Stimulated activated CD8-positive, alpha-beta memory T cell treated with anti-CD3 and anti-CD28 coated beads, Interleukin-4, amount 100 ng/mL, for 1 hour (primary cell): ENCODE measurements at places on chromosomes 7 and 10.
A peak's percentile ranks its signal among the peaks of the same experiment; 100 is the strongest.

GRCh38 chr10:102503264-102504178 is at the start of gene SUFU:
Gene SUFU (plus strand): TSS chr10:102503972. CDS start chr10:102504153, 181 bp downstream.
- peak; percentile 97 for DNase-seq

- DNase-seq, result no peak
These were observed 37.5 kb downstream of the AGAP4 start for GRCh38 chr10:45809837-45810236.

DNA sequence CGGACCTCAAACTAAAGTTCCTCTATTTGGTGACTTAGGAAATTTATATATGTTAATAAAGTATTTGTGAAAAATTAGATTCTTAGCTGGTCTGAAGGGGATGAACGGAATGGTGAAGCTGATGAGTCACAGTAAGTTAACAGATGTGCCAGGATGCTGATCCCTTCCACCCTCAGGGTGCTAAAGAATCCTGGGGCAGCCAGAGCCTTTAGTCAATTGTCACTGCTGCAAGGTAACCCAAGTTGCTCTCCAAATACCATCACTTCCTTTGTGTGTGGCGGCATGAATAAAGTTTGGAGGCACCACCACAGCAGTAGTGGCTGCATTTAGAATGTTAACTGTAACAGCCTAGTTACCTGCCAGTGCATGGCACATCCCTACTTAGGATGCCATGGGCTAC is 222.6 kb upstream of the PPP1R3A start:
- DNase-seq, result no peak

DNA sequence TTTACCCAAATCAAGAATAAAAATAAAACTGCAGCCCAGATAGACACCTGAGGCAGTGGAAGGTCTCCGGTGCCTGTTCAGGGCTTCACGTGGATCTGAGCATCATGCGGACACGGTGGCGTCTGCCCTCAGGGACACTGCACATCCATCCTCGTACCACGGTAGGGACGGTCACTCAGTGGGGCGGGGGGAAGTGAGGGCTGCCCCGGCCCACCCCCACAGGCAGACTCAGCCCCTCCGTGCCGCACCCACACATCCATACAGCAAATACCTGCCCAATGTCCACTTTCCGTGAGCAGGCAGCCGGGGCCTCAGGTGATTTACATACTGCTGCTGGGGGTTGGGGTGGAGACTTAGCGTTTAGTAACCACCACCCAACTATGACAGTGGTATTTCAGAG is 207.8 kb downstream of the DIP2C start:
- DNase-seq, result no peak

DNA sequence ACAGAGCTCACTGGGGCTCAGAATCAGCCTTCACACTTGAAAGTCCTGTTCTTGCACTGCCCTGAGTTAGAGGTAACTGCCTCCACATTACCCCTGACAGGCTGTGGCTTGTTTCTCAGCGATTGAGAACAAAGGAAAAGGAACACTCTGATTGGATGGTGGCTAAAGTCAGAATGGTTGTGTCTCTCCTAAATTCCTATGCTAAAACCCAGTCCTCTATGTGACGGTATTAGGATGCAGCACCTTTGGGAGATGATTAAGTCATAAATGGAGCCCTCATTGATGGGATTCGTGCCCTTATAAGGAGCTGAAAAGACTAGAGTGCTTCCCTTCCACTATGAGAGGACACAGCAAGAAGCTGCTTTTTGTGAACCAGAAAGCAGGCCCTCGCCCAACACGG is 38.9 kb upstream of the DGKI start:
- no peak for DNase-seq

DNA sequence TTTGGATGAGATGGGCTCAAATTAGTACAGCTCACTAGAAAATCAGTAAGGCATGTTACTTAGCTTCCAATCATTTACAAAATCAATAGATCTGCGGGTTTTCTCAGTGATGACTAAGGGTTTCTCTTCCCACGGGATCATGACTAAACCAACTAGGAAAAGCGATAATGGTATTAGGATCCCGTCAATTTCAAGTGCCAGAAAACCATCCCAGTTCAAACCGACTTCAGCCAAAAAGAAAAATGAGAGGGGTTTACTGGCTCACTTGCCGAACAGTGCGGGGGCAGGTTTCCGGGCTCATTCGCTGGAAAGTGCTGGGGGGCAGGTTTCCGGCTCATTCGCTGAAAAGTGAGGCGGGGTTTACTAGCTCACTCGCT is 62.1 kb upstream of the LYZL2 start:
- no peak for DNase-seq

- no peak for DNase-seq
These were observed 15.2 kb upstream of the CDCA7L start for GRCh38 chr7:21960922-21961321.

GRCh38 chr7:47786557-47787248 is 161.6 kb downstream of the PKD1L1 start:
- DNase-seq, result no peak
